Cardiac fibroblast (primary cell): ENCODE measurements at places on chromosomes 7 and 10.

DNA sequence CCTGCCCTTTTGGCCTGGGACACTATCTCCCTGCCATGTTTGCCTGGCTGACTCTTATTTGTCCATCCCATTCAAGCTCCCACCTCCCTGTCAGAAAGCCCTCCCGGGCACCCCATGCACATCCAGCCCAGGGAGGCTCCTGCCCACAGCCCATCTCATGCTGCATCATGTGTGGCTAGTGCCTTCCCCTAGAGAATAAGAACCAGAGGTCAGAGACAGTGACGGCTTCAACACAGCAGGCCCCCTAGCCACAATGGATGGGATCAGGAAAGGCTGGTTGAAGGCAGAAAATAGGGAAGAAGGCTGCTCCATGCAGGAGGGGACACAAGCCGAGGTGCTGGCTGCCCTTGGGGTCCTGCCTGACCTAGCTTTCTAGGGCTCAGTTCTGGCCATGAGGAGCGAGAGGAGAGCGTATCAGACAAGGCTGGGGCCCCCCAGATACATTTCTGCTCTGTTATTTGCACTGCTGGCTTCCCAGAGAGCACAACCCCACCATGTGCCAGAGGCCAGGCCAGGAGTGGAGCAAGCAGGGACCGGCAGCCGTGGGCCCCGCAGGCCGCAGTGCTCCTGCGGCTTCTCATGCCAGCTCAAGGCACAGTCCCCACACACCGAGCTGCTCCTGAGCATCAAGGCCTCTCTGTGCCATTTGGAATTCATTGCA, 161.1 kb upstream of the ZMIZ1 start:
- DNase-seq, result no peak

GRCh38 chr7:154795014-154795413, 207.9 kb downstream of the PAXIP1 start:
- no peak for DNase-seq

DNA sequence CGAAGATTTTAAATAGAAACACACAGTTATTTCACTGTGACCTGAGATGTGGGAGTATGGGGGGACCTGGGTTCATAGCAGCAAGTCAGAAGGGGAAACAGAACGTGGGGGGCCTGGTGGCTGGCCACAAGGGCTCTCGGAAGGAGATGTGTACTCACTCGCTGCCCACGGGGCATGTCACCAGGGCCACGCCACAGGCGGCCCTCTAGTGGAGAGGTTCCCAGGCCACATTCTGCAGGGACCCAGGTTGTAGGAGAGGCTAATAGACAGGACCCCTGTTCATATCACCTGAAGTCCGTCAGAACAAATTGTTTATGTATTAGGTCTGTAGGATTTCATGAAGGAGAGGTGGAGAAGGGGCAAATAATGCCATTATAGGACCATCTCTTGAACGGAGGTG, 25.1 kb upstream of the SVOPL start:
- no peak for DNase-seq

- DNase-seq, result no peak
Observed at GRCh38 chr10:46534828-46535524, 21.5 kb downstream of the GPRIN2 start.

DNA sequence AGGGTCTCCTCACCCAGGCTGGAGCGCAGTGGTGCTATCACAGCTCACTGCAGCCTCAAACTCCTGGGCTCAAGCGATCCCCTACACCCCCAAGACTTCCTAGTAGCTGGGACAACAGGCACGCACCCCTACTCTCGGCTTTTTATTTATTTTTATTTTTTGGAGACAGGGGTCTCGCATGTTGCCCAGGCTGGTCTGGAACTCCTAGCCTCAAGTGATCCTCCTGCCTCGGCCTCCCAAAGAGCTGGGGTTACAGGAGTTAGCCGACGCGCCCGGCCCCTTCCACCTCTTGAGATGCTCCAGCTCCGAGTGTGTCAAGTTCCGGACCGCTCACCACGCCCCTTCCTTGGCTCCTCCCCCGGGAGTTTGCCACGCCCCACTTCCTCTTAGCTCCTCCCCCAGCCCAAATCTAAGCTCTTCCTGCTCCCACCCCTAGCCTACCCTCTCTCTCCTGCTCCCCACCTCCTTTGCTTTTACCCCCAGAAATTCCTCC, 6.3 kb downstream of the NAT16 start:
- peak; percentile 71 for DNase-seq

GRCh38 chr10:74977913-74978847, 133.3 kb upstream of the SAMD8 start:
- no peak for DNase-seq

DNA sequence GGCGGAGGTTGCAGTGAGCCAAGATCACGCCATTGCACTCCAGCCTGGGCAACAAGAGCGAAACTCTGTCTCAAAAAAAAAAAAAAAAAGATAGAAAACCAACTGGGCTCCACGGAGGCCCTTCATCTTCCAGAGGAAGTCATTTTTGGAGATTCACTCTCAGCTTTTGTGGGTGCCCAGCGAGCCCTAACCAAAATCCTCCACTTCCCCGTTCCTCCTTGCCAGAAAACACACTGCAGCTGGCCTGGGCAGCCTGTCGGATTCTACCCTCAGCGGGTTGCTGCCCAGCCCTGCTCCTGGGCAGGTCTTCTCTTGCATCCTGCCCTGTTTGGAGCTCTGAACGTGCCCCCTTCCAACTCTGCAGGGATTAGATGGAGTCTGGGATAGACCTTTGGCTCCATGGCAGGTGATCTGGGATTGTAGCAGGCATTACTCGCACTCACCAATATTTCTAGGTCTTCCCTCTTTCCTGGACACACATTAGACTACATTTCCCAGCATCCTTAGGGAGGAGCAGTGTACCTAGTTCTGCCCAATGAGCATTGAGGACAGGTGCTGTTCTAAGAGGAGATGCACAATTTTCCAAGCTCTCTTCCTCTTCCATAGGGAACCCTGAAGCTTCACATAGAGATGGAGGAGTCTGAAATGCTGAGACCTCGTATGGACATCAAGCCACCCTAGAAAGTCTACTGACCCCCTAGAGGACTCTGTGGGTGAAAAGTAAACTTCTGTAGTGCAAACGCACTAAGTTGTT, 4.6 kb downstream of the GRID2IP start:
- no peak for DNase-seq

- no peak for DNase-seq
Observed at GRCh38 chr10:56823849-56824248, 462.8 kb upstream of the ZWINT start.

GRCh38 chr7:102472126-102473041, 6.3 kb downstream of the POLR2J start:
- no peak for DNase-seq

- peak; percentile 75 for DNase-seq
Observed at GRCh38 chr10:30687698-30688213, 58.2 kb upstream of the LYZL2 start.

DNA sequence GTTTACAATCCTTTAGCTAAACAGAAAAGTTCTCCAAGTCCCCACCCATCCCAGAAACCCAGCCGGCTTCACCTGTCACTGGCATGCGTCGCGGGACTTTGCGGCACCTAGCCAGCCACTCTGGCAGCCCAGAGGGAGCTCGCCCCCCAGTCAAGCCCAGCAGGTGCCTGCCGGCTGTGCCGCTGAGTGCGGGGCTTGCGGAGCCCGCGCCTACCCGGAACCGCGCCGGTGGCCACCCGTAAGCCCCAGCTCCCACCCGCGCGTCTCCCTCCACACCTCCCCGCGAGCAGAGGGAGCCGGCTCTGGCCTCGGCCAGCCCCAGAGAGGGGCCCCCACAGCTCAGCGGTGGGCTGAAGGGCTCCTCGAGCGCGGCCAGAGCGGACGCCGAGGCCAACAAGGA, 446.1 kb downstream of the GRM8 start:
- no peak for DNase-seq

GRCh38 chr7:50197549-50197948, 104.5 kb upstream of the ZPBP start:
- no peak for DNase-seq

DNA sequence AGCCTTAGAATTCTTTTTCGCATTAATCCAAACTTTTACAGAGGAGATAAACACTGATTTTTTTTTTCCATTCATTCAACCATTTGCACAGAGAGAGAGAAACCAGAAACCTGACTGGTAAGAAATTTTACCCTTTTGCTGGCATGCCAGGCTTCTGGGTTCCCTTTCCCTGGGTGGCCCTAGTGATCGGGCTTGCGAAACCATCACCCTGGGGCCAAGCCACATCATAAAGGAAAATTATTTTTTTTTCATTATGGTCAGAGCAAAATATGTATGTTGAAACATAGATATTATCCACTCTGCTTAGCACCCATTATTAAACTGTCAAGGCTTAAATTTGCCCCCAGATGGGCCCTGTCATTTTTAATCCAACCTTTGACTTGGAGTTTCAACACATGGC, 55.4 kb upstream of the INHBA start:
- DNase-seq, result no peak

- DNase-seq, result no peak
Observed at GRCh38 chr10:117504562-117504961, 38.0 kb upstream of the EMX2 start.

- DNase-seq, result no peak
Observed at GRCh38 chr10:128950159-128950915, 516.7 kb upstream of the MGMT start.

- peak; percentile 17 for DNase-seq
Observed at GRCh38 chr7:127504715-127505114, 80.7 kb downstream of the GCC1 start.

DNA sequence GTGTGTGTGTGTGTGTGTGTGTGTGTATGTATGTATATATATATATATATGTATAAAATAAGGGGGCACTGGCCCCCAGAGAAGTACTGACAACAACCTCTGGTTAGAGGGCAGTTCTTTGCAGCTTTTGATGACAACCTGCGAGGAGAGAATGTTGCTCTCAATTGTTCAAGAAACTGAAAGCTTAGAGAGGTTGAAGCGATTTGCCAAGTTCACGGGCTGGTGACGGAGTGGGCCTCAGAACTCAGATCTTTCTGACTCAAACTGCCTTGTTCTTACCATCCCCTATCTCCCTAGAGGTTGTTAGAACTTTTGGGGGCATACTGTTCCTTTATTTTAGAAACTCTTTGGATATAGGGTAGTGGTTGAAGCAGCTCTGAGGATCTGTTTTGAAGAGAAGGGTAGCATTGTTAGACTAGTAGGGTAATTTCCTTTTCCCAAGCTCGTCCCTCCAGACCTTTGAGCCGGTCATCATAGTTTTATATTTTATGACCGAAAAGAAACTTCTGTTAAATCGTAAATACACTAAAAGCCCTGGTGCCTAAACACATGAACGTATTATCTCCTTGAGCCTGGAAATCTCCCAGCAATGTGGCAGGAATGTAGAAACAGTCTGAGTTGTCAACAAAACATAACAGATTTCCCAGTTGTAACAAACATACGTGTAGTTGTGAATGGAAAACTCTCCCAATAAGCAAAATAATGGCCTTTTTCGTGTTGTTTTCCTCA, 541.7 kb upstream of the GALNT17 start:
- no peak for DNase-seq

GRCh38 chr10:96415150-96415890, 56.5 kb upstream of the OPALIN start:
- DNase-seq, result no peak

DNA sequence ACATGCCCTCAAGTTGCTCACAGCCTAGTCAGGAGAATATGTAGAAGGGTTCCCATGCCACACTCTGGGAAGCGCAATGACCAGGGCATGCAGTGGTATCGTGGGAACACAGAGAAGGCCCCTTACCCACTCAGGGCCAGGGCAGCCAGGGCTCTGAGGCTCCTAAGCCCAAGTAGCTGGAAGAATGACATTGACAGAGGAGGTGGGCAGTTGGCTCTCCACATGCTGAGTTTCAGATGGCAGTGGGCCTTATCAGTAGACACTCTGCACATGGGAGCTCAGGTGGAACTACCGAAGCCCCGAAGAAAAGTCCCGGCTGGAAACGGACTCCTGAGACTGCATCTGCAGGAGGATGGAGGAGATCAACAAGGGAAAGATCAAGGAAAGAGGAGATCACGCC, 15.7 kb upstream of the SVOPL start:
- no peak for DNase-seq

DNA sequence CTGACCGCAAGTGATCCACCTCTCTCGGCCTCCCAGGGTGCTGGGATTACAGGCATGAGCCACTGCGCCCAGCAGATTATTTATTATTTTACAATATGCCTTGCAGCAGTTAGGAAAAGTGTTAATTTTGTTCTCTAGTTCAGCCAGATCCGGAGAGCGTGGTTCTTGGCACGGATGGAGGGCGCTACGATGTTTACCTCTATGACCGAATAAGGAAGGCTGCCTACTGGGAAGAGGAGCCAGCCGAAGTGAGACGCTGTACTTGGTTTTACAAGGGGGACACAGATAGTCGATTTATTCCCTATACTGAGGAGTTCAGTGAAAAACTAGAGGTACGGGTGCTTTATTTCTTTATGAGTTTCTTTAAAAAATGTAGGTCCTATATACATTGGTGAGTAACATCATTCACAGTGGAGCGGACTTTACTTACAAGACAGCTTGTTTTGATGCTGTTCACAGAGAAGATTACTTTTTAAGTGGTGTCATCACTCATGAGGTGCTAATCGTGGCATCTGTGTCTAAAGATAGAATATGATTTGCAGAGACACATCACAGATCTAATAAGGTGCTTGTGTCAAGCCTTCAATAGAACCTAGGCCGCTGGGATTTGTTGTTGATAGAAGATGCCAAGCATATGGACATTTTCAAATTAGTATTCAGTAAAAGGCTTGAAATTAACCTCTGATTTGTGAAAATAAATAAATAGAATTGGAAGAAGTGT, 11.6 kb downstream of the SEC23IP start:
- DNase-seq, result no peak

DNA sequence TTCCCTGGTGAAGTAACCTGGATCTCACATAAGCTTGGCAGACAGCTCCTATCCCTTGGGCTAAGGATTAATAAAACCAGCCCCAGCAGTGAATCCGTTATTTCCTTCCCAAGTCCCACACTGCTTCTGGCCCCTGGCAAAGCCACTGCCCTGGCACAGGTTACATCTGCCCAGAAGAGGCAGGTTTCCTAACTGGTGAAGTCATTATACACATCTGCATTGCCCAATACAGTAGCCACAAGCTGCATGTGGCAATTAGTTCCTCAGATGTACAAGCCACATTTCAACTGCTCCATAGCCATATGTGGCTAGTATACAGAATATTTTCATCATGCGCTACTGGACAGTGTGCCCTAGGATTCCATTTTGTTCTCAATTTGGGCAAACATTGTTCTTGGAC, 273.0 kb downstream of the GRM8 start:
- DNase-seq, result no peak
